Lung (tissue), 17 donors: ENCODE measurements at places on chromosomes 2 and 18.

DNA sequence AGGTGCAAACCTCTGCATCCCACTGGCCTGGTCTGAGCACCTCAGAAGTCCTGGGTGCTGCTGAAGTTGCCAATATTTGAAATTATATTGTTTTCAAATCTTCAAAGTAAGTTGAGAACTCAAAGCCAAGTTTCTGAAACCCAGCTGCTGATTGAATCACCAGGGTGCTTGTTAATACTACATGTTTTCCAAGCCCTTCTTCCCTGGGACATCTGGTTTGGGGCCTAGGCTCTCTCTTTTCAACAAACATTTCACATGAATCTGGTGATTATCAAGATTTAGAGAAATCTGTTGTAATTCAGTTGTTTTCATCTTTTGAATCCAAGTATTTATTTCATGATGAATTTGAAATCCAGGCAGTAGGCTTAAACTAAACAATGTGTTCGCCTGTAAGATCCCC, 24.4 kb downstream of the MLPH start:
- DNase-seq, result peak; percentile 52

DNA sequence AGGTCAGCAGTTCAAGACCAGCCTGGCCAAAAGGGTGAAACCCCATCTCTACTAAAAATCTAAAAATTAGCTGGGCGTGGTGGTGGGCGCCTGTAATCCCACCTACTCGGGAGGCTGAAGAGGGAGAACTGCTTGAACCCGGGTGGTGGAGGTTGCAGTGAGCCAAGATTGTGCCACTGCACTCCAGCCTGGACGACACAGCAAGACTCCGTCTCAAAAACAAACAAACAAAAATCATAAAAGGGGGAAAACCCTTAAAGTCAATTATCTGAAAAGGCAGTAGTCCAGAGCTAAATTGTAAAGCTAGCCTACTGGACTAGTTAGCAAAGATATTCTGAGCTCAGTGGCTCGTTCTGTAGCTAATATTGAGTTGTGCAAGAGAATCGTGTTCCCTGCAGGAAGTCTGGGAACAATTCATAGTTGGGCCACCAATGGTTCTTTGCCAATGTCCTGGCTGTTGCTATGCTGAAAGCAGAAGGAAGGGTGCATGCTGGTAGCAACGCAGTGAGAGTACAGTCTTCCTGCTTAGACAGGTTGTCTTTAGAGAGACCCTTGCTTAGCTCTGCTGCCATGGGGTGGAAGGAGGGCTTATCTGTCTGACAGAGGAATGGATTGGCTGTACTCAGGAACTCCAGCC, 4.3 kb downstream of the TGOLN2 start:
- no peak for DNase-seq

DNA sequence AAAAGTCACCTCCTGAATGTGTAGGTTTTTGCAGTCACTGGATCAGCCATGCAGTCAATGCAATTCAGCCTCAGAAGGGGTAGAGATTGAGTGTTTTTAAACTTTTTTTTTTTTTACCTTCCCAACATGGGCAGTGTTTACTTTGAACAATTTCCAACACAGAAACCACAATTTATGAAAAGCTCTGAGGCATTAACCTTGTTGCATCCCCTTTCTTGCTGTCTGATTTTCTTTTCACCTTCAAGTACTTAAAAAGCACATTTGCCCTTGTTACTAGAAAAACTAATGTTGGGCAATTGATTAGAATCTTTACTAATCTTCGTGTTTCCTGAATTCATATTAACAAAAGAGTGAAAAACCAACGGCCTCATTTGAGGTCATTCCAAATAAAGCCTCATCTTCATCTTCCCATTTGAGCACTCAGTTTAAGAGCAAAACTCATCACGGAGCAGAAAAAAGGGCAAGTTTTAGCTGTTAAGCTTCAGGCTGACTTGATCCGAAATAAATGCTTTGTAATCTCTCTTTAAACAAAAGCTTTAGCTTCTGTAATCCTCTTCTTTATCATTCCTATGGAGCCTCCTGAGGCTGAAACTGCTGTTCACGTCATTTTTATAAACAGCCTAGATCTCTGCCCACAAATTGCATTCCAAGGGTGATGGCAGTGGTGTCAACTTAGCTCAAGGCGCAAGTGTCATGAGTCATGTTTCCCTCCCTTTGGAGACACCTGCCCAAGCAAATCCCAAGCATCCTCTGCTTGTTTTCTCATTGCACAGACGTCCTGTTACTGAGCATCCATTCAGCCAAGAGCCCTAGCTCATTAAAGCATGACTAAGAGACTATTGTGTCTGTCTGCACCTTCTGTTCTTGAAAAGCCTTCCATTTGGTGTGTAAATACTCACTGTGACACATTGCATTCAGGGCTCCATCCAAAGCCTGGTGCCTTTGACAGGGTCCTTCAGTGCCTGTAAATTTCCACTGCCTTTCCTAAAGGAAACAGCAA, 107.7 kb downstream of the HNMT start:
- no peak for DNase-seq

DNA sequence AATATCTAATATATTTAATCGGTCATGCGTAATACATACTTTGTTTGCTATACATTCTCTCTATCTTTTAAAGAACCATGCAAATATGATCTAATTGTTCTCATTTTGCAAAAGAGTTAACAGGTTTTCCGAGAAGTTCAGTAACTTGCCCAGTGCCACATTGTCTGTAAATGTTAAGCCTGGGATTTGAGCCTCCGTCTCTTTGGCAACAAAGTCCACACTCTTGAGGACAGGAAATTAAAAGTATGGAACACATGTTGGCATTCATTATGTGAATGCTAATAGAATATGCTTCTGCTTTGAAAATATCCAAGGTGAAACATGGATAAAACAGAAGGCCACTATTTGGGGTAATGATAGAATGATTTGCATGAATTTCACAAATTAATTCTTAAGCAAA, 85.2 kb downstream of the LRP1B start:
- no peak for DNase-seq

- no peak for DNase-seq
These were observed 26.0 kb upstream of the FLACC1 start for GRCh38 chr2:201383136-201383535.

GRCh38 chr18:28088477-28088876, 88.5 kb downstream of the CDH2 start:
- no peak for DNase-seq

GRCh38 chr18:5461041-5461440, 82.8 kb downstream of the EPB41L3 start:
- DNase-seq, result peak; percentile 28

DNA sequence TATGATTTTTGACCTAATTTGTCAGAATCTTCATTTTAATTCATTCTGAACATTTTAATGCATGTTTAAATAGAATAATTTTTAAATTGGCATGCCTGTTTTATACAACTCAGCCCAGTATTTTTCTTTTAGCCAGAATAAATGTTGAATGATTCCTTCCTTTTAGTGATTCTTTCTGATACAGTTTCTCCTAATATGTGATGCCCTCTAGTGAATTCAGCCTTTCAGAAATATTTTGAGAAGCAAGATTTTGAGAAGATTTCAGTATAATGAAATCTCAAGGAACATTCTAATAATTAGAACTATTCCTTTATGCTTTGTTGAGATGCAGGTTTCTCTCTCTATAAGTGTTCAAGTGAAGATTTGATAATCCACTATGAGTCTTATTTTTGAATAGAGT, 28.5 kb downstream of the LCLAT1 start:
- peak; percentile 50 for DNase-seq

DNA sequence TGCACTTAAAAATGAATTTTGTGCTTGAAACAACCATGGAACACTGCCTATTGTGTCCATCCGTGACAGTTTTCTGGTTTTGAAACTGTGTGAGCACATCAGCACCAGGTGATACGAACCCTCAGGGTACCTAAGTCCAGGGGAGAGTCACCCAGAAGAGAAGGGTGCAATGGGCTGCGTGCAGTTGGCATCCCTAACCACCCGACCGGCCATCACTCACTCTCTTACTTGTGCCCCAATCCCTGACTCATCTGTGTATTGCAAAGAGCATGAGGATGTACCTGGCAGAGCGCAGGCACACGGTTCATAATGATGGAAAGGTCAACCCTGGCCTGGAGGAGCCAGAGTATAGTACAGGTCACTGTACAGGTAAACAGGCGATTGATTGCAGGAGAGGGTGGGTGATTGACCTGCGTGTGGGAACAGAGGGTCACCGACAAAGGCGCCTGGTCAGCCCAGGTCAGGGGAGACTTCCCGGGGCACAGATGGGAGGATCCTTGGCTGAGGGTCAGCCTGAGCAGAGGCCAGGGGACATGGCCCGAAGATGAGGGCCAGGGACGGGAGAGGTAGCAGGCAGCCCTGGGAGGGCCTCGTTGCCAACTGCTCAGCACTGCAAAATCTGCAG, 160.3 kb downstream of the SEPTIN10 start:
- DNase-seq, result no peak

GRCh38 chr2:142885543-142885942, 8.1 kb downstream of the KYNU start:
- no peak for DNase-seq

DNA sequence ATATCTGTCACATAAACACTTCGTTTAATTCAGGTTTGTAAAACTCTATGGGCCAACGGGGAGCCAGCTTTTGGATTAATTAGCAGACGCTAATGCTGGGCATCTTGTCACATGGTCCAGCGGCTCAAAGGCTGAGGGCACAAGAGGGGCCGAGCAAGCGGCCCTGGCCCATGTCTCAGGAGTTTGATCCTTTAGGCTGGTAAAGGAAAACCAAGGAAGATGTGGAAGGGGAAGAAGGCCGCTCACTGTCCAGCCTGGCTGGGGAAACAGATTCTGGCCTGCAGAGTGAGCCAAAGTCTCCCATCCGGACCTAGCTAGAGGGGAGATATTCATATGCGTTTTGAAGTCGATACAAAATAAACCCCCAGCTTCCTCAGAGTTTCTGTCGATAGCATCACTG, 248.6 kb upstream of the SIX2 start:
- peak; percentile 13 for DNase-seq

DNA sequence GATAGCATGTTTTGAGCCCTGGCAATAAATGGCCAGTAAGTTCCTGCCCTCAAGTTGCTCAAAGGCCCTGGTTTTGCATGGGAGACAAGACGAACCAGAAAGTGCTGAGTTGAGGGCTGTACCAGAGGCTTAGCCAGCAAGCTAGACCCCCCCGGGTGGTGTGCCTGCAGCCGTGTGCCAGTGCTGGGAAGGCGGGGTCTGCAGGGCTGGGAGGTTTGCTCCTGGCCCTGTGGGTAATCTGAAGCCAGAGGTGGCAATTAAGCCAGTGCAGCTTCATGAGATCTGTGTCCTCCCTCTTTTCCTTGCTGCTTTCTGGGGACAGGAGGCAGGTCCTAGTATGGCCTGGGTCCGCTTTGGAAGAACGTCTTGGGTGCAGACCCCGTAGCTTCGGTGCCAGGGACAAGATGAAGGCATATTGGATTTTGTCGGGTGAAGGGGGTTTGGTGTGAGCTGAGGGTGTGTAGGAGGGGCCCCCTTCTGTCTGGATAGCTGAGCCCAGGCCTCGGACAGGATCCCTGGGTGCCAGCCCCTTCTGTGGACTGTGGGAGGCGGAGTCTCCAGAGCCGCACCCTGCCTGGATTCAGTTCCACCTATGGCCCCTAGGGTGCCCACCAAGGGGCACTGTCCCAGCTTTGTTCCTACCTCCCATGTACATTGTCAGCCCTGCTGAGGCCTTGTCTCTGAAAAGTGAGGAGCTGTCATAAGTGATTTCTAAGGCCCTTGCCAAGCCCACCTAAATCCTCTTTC, 15.6 kb downstream of the ATOH8 start:
- no peak for DNase-seq

GRCh38 chr18:23585007-23585871, 1.1 kb downstream of the NPC1 start:
- DNase-seq, result peak; percentile 31

DNA sequence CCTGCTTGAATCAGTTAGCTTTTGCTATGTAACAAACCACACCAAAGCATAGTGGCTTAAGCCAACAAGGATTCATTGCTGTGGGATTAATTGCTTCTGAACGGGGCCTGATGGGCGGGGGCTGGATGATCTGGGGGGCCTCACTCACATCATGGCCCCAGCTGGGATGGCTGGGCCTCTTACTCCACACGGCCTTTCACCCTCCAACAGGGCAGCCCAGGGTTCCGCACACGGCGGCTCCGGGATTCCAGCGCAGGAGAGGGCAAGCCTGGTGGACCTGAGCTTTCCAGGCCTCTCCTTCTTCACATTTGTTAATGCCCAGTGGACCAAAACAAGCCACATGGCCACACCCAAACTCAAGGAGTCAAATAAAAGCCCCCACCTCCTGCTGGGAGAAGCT, 86.3 kb upstream of the PHLPP1 start:
- DNase-seq, result no peak

- DNase-seq, result no peak
These were observed 15.9 kb downstream of the KLHL41 start for GRCh38 chr2:169525434-169525833.

DNA sequence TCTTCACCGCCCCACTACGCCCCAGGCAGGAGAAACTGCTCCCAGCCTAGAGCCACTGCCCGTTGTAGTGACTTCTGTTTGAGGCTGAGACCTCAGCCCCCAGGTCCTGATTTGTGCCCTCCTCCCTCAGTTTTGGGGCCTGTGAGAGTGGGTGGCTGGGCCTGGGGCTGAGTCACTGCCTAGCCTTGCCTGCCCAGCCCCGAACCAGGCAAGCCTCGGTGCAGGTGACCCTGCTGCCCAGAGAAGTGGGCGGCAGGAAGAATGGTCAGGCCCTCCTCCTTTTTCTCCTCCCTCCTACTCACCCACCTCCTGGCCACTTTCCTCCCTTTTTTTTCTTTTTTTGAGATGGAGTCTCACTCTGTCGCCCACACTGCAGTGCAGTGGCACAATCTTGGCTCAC, 66.6 kb downstream of the ZFP36L2 start:
- DNase-seq, result no peak

DNA sequence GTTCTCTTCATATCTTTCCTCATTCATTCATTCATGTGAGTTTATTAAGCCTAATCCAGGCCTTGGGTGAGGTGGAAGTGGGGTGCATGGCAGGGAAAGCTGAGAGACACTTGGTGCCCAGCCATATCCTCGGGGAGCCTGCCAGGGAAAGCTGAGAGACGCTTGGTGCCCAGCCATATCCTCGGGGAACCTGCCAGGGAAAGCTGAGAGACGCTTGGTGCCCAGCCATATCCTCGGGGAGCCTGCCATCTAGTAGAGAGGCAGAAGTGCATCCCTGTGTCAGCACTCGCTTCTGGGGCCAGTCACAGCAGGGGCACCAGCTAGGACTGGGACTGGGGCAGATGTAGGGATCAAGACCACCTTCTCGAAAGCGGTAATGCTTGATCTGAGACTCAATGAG, 39.4 kb downstream of the DDX18 start:
- DNase-seq, result no peak

- no peak for DNase-seq
These were observed 140.3 kb upstream of the RASGRP3 start for GRCh38 chr2:33336036-33336625.

- peak; percentile 81 for DNase-seq
These were observed 683.8 kb downstream of the IRS1 start for GRCh38 chr2:226115832-226116200.

GRCh38 chr2:20600756-20601325, 50.1 kb downstream of the HS1BP3 start:
- DNase-seq, result no peak

- DNase-seq, result no peak
These were observed 39.2 kb downstream of the CRIM1 start for GRCh38 chr2:36394804-36395203.

DNA sequence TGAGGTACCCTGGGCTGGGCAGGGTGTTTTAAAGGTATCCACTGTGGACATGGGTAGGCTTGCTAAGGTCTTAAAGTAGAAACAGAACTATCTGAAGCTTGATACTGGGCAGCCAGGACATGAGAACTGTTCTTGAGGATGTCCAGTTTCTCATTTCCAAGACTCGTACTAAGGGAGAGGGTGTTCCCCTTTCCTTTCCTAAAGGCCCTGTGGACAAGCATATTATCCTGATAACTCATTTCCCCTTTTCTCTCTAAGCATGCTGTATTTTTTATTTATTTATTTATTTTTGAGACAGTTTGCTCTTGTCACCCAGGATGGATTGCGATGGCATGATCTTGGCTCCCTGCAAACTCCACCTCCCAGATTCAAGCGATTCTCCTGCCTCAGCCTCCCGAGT, 273.6 kb downstream of the PRKCE start:
- DNase-seq, result no peak
